CD4-positive, alpha-beta T cell treated with Interleukin-15 for 1 hour (primary cell): ENCODE measurements at places on chromosomes 7 and 10.
A peak's percentile ranks its signal among the peaks of the same experiment; 100 is the strongest.

GRCh38 chr10:119786117-119786769 is 60.4 kb downstream of the INPP5F start:
- no peak for DNase-seq

- DNase-seq = no peak
These were observed 25.6 kb upstream of the SOSTDC1 start for GRCh38 chr7:16491148-16491547.

GRCh38 chr10:60101821-60102220 is 195.5 kb upstream of the CCDC6 start:
- DNase-seq = no peak

GRCh38 chr10:98466861-98467505 is 20.2 kb upstream of the HPS1 start:
- no peak for DNase-seq

DNA sequence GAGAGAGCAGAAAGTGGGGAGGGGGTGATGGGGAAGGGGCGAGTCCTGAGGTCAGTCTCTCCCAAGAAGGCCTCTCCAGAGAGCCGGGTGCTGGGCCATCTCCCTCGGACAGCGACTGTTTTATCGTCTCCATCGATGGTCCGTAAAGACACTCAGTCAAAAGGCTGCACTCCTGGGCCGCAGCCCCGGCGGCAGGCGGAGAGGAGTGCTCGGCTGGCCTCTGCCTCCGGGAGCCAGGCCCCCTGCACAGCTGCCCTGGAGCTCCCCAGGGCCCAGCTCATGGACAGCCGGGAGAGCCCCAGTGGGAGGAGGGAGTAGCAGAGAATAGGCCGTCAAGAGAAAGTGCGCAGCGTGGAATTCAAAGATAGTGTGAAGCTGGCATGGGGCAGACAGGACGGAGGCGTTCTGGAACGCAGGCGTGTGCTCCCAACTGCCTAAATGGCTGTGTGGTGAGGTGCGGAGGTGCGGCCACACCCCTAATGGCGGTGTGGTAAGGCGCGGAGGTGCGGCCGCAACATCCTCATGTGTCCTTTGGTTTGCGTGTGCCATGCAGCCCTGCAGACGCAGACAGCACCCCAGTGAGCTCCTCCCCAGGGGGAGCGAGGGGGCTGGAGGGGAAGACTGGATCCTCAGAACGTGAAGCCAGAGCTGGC is 477.5 kb upstream of the FOXK1 start:
- DNase-seq = no peak

DNA sequence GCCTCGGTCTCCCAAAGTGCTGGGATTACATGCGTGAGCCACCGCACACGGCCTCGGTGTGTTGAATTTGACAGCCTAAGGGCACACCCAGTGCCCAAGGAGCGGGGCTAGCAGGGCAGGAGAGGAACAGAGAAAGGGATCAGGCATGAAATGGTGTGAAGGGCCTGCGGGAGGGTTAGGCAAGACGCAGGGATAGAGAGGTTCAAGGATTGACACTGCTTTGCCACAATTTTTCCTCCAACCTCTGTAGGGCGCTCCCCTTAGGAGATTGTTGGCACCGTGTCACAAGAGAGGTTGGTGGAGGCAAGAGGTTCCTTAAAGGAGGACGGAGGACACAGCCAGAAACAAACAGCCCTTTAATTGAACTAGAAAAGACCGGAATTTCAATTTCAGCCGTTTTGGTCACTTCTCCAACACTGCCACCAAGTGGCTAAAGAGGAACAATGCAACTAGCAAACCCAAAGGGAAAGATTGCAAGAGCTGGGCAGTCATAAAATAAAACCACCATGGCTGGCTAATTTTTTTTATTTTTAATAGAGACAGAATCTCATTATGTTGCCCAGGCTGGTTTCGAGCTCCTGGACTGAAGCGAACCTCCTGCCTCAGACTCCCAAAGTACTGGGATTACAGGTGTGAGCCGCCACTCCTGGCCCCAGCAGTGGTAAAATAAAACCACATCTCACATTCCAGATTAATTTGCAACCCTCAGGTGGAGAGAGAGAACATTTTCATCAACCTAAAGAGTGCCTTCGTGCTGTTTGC is 6.9 kb upstream of the CREB3L2 start:
- DNase-seq = peak; percentile 26

DNA sequence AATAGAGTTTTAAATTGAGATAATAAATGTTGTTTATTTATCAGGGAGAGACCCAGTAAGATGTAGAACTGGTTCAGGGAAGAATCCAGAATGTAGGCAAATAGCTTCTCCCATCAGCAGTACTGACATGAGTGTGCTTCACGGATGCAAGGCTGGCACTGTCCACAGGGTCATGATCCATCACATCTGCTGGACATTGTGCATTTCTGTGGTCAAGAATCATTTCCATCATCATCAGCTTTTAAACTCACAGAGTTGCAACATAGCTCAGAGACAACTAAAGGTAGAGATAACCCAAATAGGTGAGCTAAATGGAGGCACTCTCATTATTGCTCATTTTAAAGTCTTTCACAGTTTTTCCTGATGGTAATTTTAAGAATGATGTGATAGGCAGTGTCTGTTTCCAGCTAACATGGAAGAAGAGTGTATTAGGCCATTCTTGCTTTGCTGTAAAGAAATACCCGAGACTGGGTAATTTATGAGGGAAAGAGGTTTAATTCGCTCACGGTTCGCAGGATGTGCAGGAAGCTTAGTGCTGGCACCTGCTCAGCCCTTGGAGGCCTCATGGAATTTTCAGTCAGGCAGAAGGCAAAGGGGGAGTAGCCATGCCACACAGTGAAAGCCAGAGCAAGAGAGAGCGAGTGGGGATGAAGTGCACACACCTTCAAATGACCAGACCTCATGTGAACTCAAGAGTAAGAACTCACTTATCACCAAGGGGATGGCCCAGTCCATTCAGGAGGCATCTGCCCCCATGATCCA is 80.8 kb downstream of the INPP5A start:
- DNase-seq = no peak

DNA sequence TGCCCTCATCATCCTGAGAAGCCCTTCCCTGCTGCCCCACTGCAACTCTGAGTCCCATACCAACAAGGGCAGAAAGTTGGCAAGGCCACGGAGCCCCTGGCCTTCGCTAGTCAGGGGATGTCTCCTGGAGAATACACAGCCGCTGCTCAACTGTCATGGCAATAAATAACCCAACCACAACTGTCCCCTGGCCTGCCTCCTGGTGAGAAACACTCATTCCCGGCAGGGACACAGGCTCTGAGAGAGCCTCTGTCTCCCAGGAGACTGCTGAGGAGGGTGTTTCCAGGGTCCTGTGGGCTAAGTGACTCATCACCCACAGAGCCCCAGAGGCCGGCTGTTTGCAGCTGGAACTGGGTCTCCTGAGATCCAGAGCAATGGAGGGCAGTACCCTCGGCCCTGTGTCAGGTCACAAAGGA is 354.1 kb downstream of the TNS3 start:
- no peak for DNase-seq

DNA sequence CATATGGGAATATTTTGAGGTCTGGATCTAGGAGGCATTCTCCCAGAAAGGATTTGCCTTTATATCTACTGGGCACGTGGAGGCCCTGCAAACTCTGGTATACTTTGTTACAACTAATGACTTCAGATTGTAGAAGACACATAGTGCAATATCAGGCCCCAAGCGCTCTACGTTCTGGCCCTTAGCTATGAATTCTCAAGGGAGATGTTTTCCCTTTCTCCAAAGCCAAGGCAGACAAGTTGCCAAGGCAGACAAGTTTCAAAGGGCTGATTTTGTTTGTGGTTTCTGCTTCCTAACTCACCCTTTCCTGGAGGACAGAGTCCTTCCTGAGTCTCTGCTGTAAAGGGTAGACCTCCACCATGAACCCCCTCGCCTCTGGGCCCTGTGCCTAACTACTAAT is 99.4 kb upstream of the CTTNBP2 start:
- DNase-seq = no peak

GRCh38 chr7:87359366-87359765 is 13.9 kb downstream of the CROT start:
- no peak for DNase-seq

DNA sequence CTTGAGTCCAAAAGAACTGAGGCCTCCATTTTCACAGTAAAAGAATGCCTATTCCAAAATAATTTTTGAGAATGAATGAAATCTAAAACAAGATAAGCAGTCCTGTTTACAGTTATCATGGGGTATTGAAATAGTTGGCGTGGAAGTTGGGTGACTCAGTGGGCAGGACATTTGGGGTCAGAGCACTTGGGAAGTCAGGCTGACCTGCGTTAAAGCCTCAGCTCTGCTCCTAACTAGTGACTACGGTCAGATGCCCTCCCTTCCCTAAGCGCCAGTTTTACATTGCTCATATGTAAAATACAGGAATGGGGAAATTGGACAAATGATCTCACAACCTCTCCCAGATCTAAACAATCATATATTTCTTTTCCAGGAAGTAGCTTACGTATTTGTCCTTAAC is 2.3 kb upstream of the PAPSS2 start:
- peak; percentile 43 for DNase-seq

DNA sequence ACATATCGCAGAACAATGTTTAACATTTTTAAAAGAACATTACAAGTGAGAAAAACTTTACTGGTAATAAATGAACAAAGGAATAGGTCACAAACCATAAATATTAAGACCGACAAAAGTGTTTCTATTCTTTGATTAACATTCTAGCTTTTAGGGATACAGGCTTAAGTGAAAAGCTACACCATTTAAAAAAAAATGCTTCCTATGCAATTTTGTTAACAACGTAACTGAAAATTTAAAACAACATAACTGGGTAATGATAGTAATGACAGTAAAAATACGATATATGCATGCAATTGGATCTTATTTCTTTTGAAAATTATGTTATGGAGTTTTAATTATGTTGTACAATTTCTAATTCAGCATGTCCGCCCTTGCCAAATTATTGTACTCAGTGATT is 49.7 kb upstream of the THSD7A start:
- DNase-seq = no peak

DNA sequence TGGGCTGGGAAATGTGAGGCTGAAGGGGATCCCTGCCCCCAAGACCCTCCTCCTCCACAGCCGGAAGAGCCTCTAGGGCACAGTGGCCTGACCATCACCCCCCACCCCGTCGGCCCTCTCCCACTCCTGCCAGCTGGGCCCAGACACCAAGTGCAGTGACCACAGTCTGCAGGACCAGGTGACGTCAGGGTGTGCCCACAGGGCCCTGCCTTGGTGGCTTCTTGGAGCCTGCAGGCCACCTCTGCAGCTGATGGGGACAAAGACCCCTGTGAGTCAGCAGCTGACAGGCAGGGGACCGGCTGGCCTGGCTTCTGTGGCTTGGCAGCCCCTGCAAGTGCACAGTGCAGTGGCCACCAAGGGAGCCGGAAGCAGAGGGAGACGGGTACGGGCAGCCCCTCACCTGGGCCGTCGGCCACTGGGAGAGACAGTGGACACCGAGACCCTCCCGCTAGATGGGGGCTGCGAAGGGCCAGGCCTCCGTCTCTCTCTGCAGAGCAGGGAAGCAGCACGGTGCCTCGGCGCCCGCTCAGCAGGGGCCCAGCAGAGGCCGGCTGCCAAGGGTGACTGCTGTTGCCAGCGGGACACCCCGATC is 274.6 kb downstream of the ELFN1 start:
- peak; percentile 15 for DNase-seq

- DNase-seq = no peak
These were observed 35.5 kb upstream of the TPST1 start for GRCh38 chr7:66169616-66170015.

DNA sequence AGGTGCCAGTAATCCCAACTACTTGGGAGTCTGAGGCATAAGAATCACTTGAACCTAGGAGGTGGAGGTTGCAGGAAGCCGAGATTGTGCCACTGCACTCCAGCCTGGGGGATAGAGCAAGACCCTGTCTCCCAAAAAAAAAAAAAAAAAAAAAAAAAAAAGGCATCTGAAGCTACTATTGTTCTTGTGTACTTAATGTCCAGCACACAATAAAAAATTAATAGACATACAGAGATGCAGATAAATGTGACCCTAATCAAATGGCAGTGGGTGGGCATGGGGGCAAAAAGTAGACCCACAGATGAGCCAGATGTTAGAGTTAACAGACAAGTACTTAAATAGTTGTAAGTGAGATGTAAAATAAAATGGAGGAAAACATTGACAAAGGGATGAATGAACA is 7.7 kb upstream of the KCNK18 start:
- no peak for DNase-seq

DNA sequence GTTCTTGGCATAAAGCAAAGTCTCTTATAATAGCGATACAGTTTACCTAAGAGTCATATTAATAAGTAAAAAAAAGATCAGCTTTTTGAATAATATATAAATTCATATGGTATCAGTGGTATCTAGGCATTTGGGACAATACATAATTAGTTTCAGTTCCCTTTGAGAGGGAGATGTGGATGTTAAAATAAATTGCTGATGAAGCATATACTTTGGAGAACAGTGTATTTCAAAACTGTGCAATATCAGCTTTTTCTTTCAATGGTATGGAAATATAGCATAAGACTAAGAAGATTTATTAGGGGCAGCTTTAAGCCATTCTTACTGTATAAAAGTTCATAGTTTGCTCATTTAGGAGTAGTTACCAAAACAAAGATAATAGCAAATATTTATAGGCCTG is 35.5 kb downstream of the MDFIC start:
- no peak for DNase-seq

DNA sequence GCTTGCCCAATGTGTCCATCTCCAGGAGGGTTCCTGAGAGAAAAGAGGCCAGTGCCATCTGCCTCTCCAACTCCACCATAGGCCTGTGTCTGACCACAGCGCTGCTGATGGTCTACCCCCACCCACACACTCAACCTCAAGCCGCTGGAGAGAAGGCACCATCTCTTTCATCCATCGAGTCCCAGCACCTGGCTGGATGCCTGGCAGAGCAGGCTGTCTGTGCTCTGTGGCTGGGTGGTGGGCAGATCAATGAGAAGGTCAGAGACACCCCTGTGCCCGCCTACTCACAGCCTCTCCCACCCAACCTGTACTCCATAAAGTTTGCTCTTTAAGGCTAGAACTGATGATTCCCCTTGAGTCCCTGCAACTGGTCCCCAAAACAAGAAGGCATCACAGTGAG is 58.0 kb downstream of the CLRN3 start:
- no peak for DNase-seq

DNA sequence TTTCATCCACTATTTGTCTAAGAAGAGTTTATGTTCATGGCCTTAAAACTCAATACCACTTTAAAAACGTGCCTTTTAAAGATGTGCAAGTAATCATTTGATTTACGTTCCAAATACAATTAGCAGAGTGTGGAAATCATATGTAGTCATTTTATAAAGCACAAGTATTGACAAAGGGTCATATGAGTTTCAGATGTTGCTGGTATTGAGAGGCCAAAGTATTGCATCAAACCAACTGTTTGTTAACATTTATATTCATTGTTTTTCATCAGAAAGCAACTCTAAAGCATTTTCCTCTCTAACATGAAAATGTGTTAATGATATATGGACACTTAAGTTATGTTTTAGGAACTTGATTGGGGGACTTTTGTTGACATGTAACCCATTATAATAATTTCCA is 11.5 kb upstream of the TSGA13 start:
- DNase-seq = no peak
